ENCODE measurements at places on chromosomes 5 and 9.

- DNase-seq: no peak
Measured at GRCh38 chr5:33361781-33362180, 79.0 kb upstream of the TARS1 start.

GRCh38 chr9:138044485-138045383 is 167.2 kb downstream of the CACNA1B start:
- no peak for DNase-seq

GRCh38 chr5:101532430-101532829 is 629.3 kb upstream of the ST8SIA4 start:
- no peak for DNase-seq

DNA sequence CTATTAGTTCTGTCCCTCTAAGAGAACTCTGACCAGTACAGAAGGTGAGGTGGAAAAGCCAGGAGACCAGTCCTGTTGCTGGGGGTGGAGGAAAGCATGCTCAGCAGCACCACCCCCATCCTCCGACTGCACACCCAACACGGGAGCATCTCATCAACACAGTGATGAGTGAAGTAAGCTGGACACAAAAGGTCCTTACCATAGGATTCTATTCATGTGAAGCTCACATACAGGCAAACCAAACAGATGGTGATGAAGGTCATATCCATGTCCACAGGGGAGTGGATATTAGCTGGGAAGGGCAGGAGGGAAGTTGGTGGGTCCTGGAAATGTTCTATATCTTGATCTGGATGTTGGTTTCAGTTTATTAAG is 14.8 kb upstream of the MARCHF6 start:
- no peak for DNase-seq

DNA sequence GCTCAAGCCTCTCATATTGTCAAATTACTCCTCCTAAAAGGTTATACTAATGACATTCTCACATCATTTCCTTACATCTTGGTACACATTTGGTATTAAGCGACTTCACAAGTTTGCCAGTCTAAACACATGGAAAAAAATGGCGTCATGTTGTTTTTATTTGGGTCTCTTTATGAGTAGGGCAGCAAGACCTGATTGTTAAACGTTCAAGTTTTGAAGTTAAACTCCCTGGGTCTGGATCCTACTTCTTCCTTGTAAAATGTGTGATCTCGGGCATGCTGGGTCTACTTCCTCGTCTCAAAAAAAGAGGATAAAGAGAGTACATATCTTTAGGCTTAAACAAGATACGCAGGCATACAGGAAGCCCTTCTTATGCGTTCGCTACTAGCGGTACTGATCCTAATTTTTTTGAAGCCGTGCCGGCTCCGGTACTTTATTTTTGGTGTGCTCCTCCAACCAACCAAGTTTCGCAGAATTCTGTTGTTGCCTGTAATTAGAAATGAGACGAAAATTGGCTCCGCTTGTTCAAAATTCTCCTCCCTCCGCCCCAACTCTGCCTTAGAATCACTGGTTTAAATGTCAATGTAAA is 596 bp upstream of the CDC37L1 start:
- no peak for DNase-seq

- peak; percentile 22 for DNase-seq
Measured at GRCh38 chr9:108691614-108692013, 164.2 kb downstream of the ACTL7B start.

DNA sequence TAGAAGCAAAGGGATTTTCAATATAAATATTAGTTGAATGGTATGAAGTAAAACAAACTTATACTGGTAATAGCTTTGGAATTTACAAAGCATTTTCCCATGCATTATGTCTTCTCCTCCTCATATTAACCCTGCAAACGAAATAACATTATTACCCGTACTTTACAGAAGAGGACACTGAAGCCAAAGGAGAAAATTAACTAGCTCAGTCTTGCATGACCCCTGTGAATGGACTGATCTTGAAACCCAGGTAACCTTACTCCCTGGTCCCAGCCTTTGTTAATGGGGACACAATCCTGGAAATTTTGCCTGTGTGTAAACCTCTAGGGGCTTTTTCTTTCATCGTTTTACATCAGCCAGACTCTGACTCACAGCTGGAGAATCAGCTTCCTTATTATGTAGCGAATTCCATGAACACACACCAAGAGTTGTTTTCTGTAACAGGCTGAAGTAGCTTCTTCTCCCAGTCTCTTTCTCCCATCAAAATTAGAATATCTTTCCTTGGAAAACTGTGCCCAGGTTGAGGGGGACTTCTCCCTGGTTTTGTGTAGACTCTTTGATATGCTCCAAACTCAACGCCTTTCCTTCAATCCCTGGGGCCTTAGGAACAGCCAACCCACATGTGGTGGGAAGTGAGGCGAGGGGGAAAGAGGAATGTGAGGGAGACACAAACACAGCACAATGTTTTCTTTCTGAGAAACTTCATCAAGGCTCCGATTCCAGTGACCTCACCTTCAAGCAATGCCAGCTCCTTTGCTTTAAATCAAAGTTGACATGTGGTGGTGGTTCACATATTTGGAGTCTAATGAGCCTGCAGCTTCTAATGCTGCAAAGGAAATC is 480.9 kb upstream of the PAPPA start:
- peak; percentile 87 for DNase-seq

GRCh38 chr5:82639393-82640144 is 361.4 kb upstream of the RPS23 start:
- DNase-seq: no peak

DNA sequence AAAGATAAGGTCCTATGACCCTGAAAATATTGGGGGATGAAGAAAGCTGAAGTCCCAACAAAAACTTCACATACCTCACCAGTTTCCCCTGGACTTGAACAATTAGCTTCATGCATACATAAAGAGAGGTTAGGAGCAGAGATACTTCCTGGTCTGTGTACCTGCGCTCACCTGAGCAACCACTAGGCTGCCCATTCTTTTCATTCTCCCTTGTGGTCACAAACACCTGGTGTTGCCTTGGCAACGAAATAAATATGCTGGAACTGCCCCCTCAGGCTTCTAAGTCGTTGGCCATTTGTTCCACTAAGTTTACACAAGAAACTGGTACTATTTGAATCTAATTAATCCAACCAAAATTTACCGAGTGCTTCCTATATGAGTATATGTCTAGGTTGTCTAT is 18.1 kb downstream of the OTP start:
- no peak for DNase-seq

GRCh38 chr5:150155258-150156026 is at the start of gene PDGFRB:
Gene PDGFRB, minus strand, starts transcription at chr5:150155845. Its CDS starts 18,798 bp downstream, at chr5:150137047.
- peak; percentile 89 for DNase-seq

GRCh38 chr5:61168951-61169350 is 6.7 kb upstream of the SMIM15 start:
- no peak for DNase-seq

DNA sequence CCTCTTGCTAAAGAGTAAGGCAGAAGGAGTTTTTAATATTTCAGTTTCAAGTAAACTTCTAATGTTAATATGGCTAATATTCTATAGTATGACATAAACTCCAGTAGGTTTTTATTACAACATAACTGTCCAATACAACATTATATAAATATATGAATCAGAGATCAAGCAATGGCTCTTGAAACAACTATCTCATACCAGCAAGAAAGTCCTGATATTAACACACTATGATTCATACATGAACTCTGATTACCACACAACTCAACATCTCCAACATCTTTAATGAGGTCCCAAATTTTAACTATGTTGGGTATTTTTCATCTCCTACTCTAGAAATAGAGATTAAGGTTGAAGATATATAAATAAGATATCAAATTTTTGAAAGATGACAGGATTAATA is 878.3 kb downstream of the TLE1 start:
- no peak for DNase-seq

DNA sequence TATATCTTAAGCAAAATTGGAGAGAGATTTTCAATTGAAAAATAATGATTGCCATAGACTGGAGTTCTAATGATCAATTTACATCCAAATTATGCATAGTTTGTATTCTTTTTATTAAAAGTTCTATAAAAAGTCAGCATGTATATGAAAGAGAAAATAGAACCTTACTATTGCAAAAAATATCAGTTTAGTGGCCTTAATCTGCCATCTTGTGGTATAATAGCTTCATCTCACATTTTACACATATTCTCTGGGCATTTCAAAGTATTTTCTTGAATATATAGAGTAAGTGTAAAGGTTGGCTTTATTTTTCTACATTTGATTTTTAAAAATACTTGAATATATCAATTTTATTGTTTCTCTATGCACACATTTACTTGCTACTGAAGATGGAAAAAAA is 1858.6 kb upstream of the CDH9 start:
- DNase-seq: peak; percentile 3

GRCh38 chr9:98830554-98830953 is 23.1 kb downstream of the GALNT12 start:
- DNase-seq: no peak

GRCh38 chr5:77635917-77636640 is 2.4 kb downstream of the OTP start:
- no peak for DNase-seq

DNA sequence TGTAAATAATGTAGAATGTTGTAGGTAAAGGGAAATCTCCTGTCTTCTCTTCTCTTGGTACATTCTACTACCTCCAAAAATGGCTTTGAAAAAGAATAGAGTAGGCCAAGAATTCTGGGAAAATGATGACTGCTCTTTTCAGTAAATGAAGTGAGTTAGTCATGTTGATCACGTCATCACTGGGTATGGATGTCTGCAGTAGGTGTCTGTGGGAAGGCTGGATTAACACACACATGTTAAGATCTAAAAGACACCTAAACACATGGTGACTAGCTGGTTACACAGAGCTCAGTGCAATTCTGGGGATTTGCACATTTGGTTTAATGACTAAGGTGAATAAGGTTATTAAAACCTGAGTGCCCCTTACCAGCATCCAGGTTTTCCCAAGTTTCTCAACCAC is 161.5 kb downstream of the CEP120 start:
- no peak for DNase-seq

GRCh38 chr5:142296914-142297417 is 27.9 kb downstream of the SPRY4 start:
- DNase-seq: peak; percentile 58

DNA sequence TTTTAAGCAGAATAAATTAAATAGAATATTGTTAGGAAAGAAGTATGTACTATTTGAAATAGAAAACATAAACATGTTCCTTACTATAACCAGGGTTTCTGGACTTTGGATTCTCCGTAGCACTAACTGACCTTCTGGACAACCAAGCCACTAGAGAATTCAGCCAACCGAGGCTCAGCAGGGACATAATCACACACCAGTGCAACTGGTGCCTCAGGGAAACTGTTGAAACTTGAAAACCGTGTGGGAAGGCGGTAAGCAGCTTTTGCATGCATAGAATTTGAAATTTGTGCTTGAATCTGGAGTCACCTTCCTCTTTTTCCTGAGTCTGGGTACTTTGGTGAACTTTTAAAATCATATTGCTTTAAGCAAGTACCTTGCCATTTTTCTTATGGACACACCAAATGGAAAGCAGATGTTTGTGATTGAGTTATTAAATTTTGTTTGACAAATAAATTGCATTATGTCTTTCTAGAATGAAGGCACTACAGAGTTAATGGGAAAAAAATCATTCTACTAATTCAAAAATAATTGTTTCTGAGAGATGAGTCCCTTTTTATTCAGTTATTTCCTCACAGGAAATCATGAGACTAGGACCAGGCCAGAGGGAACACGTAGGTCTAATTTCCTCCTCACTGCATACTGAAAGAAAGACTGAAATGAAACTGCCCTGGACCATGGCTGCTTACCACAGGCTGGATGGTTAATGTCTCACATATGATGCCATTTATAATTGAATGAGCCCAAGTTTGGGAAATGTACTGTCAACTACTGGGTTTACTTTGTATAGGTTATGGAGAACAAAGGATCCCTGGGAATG is 20.6 kb upstream of the SCAMP1 start:
- no peak for DNase-seq

DNA sequence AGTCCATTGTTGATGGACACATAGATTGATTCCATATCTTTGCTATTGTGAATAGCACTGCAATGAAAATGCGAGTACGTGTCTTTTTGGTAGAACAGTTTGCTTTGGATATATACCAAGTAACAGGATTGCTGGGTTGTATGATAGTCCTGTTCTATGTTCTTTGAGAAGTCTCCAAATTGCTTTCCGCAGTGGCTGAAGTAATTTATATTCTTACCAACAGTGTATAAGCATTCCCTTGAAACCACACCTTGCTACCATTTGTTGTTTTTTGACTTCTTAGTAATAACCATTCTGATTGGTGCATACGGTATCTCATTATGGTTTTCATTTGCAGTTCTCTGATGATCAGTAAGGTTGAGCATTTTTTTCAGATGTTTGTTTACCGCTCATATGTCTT is 792.9 kb downstream of the PTPRD start:
- DNase-seq: no peak

- peak; percentile 89 for DNase-seq
Measured at GRCh38 chr9:112061152-112061740, 113.9 kb downstream of the SUSD1 start.

- DNase-seq: no peak
Measured at GRCh38 chr5:95424016-95424415, 32.9 kb downstream of the FAM81B start.

DNA sequence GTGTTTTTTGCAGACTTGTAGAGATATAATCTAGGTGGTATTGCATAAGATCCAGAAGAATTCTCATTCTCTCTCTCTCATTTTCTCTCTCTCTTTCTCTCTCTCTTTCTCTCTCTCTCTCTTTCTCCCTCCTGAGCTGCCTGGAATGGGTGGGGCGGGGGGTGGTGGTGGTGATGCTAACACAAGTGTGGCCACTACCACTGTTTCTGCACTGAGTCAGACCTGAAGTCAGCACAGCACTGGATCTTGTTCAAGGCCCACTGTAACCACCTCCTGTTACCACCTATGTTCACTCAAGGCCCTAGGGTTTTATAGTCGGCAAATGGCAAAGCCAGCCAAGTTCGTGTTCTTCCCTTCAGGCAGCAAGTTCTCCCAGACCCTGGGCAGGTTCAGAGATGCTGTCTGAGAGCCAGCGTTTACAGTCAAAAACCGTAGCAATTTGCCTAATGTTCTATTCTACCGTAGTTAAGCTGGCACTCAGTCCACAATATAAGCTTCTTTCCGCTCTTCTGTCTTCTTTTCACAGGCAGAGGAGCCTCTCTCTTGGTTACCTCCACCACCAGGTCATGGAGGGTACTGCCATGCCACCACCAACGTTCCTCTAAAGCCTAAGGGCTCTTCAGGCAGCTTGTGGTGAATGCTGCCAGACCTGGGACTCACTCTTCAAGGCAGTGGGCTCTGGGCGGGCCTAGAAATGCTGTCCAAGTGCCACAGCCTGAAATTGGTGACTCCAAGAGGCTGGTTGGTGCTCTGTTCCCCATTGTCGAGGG is 235.7 kb upstream of the PRR16 start:
- no peak for DNase-seq

DNA sequence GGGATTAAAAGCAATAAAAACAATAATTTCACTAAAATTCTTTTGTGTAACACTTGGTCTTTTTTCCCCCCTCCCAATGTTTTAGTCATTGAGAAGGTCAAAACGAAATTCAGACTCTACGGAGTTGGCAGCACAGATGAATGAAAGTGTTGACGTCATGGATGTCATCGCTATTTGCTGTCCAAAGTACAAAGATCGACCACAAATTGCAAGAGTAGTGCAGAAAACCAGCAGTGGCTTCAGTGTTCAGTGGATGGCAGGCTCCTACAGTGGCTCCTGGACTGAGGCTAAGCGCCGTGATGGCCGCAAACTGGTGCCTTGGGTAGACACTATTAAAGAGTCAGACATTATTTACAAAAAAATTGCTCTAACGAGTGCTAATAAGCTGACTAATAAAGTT is 184.7 kb downstream of the CPLANE1 start:
- no peak for DNase-seq

Data from SJCRH30 (cell line).